Activated CD8-positive, alpha-beta memory T cell treated with anti-CD3 and anti-CD28 coated beads for 1 hour (primary cell): ENCODE measurements at places on chromosomes 3 and 15.

GRCh38 chr3:22920006-22920405, 283.1 kb upstream of the UBE2E2 start:
- no peak for DNase-seq

GRCh38 chr15:71385026-71385425, 269.8 kb downstream of the THSD4 start:
- no peak for DNase-seq

- DNase-seq = no peak
Measured at GRCh38 chr3:58134468-58134867, 76.3 kb downstream of the DNASE1L3 start.

DNA sequence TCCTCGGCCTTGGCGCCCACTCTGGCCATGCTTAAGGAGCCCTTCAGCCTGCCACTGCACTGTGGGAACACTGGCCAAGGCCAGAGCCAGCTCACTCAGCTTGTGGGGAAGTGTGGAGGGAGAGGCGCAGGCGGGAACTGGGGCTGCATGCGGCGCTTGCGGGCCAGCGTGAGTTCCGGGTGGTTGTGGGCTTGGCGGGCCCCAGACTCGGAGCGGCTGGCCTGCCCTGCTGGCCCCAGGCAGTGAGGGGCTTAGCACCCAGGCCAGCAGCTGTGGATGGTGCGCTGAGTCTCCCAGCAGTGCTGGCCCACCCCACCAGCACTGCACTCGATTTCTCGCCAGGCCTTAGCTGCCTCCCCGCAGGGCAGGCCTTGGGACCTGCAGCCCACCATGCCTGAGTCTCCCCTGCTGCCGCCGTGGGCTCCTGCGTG, 13.1 kb upstream of the UBP1 start:
- no peak for DNase-seq

- DNase-seq = no peak
Measured at GRCh38 chr3:188689101-188689574, 482.6 kb upstream of the TPRG1 start.

- no peak for DNase-seq
Measured at GRCh38 chr15:68192804-68193486, 12.2 kb downstream of the CALML4 start.

DNA sequence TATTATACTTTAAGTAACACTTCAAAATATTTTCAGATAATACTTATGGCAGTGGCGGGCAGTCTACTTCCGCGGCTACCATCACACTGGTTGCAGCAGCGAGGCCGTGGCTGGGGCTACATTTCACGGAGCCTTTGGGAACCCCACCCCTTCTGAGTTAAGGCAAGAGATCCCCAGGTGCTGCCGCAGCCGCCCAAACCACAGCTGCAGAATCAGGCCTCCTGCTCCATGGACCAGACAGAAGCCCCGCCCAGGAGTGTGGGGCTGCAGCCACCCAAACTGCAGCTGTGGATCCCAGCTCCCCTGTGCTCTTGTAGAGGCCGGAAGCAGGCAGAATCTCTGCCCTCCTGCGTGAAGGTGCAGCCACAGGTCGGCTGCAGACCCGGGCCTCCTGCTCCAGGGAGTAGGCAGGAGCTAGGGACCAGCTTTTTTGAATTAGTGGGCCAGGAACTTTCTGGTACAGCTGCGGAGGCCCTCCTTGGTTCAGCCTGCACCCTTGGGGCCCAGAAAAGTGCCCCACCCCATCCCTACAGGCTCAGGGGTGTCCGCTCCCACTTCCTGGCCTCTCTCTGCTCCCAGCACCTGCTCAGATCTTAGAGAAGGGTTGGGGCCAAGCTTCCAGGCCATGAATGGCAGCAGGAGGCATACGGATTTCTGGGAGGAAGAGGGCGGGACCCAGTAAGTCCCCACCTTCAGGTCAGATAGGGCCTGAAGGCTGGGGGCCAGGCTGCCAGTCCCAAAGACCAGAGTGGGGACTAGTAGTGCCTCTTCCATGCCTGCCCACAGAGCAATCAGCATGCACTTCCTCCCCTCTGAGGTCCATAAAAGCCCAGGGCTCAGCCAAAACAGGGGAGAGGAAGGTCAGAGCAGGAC, 1188.8 kb upstream of the CADM2 start:
- no peak for DNase-seq

- no peak for DNase-seq
Measured at GRCh38 chr3:129552287-129553050, 9.5 kb downstream of the H1-8 start.

- DNase-seq = no peak
Measured at GRCh38 chr15:43998607-43999006, 171.8 kb downstream of the WDR76 start.

GRCh38 chr3:147355753-147356090, 50.6 kb downstream of the ZIC4 start:
- DNase-seq = no peak

DNA sequence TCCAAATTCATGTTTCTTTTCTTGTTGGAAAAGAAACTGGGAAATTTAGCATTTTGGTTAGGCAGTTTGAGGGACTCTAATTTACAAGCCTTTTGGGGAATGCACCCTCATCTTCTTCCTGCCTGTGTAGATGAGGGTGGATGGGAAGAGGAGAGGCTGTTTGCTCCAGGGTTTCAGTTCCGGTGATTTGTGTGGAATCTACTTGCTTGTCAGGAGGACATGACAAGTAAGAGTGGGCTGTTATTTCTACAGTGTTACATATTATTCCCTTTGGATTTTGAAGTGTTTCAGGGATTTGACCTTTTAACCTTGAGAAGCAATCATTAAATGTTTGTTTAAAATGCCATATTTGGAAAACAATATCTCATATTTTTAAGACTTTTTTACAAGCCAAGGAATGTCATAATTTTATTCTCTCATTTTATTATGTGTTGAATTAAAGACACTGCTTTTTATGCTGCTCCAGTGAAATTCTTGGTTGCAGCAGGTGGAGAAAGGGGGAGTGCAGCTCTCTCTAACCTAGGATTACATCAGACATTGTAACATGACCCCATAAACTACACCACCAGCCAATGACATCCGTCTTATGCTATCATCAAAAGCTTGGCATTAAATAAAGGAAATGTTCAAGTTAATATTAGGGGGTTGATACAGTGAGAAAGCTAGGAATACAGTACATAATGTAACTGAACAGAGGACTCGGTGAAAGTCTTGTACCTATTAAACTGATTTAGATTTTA, 30.2 kb downstream of the PLAAT1 start:
- no peak for DNase-seq

DNA sequence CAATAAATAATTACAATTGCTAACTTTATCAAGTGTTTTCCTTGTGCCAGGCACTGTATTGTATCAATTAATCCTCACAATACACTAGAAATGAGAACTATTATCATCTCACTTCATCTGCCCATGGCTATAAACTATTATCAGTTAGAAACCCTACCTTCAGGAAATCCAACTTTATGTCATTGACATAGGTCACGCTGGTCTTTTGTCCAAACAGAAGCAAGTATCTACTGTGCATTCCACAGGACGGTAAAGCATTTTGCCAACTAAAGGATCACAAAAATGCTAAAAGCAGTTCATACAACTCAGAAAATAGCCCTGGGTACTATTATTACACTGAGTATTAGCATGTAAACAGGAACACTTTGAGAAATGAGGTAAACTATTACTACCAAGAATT, 9.6 kb downstream of the DENND6A start:
- DNase-seq = no peak

GRCh38 chr3:123909785-123910184, 25.7 kb upstream of the MYLK start:
- DNase-seq = no peak

- DNase-seq = peak; percentile 33
Measured at GRCh38 chr15:59299929-59300617, 72.6 kb downstream of the MYO1E start.

DNA sequence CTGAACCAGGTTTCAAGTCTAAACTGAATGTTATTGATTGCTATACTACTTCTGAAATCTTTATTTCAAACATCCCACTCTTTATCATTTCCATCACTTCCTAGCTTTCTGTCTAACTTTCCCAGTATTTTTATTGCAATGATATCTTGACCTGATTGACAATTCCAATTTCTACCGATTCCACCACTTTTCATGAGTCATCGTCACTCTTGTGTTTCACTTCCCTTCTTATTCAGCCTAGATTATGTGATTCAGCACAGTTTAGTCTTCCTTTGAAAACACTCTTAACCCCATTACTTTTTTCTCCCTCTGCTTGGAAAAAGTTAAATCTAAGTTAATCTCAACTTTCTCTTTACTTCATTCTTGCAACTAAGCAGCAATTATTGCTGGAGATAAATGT, 62.6 kb downstream of the SLC7A14 start:
- no peak for DNase-seq

- peak; percentile 51 for DNase-seq
Measured at GRCh38 chr15:70299931-70300869, 202.5 kb upstream of the TLE3 start.

DNA sequence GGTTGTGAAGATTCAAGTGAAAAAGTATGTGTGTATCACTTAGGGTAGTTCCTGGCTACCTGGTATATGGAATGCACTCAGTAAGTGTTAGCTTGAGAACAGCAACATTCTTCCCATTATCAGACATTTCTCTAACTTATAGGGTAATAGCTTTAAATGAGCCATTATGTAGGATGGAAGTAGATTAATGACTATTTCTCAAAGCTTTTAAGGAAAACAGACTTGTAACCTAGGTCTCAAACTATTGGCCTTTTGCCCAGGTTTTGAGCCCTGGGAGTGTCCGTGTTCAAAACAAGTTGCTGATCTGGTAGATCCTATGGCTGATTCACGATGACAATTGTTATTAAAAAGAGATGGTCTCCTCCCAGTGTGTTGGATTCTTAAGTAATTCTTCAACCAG, 129.1 kb upstream of the UMPS start:
- DNase-seq = no peak
